Mammary epithelial cell (primary cell): ENCODE measurements at places on chromosomes 11 and 22.

- no peak for DNase-seq
Observed at GRCh38 chr11:47393163-47394049, 15.0 kb upstream of the SLC39A13 start.

GRCh38 chr11:113420808-113421207, 33.2 kb downstream of the ANKK1 start:
- no peak for DNase-seq

GRCh38 chr11:96763244-96763643, 373.4 kb downstream of the JRKL start:
- DNase-seq: no peak

DNA sequence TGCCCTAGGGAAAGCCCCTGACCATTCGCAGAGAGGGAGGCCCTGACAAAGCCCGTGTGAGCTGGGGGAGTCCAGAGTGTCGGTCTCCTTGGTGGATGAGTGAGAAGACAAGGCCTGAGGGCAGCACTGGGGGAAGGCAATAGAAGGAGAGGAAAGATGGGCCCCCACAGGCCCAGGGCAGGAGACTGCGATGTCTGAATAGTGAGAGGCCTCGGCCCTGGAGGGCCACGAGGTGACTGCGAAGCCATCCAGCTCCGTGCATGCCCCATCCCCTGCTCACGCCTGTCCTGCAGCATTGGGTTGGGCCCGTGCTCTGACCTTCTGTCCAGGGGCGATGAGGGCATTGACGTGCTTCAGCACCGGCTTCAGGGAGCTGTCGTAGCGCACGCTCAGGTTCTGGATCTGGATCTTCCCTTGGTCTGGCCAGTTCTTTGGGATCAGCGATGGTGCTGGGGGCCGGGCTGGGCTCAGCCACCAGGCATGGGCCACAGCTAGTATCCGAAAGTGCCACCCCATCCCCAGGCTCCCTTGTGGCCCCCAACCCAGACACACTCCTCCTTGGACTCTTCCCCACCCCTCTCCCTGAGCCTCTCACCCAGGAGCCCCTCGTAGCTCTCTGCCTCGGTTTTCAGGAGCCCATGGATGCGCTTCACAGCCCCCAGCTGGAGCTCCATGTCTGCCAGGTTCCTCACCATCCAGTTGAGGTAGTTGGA, 8.3 kb upstream of the KCNJ11 start:
- DNase-seq: no peak
